ENCODE measurements at places on chromosomes 5 and 9. TPM values are rescaled to one million over a fixed set of nuclear protein-coding genes. Genes with fewer than 3 reads are reported as not detected.

DNA sequence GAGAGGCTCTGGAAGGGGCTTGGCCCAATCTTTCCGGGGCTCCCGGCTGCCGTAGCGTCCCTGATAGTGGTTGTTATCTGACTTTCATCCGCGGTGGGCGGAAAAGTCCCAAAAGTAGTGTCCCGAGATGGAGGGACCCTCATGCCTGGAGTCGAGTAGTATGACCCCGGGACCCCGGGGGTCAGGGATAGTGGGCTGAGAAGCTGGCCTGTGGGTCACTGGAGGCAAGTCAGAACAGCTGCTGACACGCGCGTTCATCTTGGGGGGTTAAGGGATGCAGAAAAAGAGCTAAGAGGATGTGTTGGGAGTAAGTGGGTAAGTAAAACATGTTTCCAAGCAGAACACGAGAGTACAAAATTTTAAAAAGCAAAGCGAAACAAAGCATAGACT, 123.4 kb downstream of the TMEM161B start:
- DNase-seq: peak; percentile 1
- H3K36me3 ChIP-seq: no peaks in the 10 kb centered on the region
- H3K4me3 ChIP-seq: peak overlapping the region; percentile 46
- H3K27me3 ChIP-seq: peaks cover 14% of the 10 kb centered on the region

DNA sequence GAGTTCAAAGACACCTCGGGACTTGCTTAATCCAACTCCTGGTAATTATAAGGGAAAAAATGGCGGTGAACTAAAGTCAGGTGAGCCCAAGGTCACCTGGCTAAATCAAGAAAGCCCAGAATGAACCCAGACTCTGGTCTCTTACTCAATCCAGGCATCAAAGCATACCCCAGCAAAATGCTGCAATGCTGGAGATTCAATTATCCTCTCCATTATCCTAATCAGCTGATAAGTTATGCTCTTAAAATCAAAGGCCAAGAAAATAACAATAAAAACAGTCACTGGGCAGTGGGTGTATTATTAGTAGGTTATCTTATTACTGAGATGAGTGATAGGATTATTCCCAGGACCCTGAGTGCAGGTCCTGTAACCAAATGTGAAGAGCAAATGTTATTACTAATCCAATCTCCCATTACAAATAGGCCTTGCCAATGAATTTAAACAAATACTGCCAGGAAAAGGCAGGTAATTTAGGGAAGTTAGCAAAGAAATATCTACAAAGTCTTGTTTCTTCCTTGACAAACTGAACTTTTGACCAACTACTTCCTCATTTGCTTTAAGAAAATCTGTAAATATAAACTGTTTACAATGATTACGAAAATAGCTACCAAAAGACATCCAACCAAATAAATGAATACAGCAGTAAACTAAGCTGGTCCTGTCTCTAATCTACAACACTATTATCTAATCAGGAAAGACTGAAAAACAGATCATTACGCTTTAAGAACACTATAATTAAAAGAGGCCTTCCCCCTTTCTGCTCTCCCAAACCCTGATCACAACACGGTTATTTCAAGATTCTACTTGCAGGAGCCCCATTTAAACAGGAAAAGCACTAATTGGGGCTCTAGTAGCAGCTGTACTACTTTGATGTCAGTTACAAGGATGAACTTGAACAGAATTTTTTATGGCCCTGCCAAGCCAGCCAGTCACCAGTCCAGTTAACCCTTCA, 103.2 kb downstream of the MED27 start:
- peaks cover 10% of the 10 kb centered on the region for H3K4me1 ChIP-seq
- DNase-seq: no peak
- H3K27me3 ChIP-seq: no peaks in the 10 kb centered on the region
- H3K36me3 ChIP-seq: peaks cover 4% of the 10 kb centered on the region
- no peak overlapping the region for H3K4me3 ChIP-seq

- H3K27ac ChIP-seq: no peak overlapping the region
- no peaks in the 10 kb centered on the region for H3K36me3 ChIP-seq
- no peaks in the 10 kb centered on the region for H3K4me1 ChIP-seq
- H3K4me3 ChIP-seq: no peak overlapping the region
Measured at GRCh38 chr5:5061836-5062235, 78.3 kb upstream of the ADAMTS16 start.

GRCh38 chr9:103811462-103811861, 282.6 kb upstream of the SMC2 start:
- no peak overlapping the region for H3K4me3 ChIP-seq
- H3K27me3 ChIP-seq: peaks cover 3% of the 10 kb centered on the region
- no peak for DNase-seq
- H3K4me1 ChIP-seq: no peaks in the 10 kb centered on the region
- H3K27ac ChIP-seq: no peak overlapping the region
- H3K36me3 ChIP-seq: no peaks in the 10 kb centered on the region

GRCh38 chr9:70438341-70438928, 24.0 kb upstream of the KLF9 start:
- peaks cover under 1% of the 10 kb centered on the region for H3K27me3 ChIP-seq
- peaks cover 4% of the 10 kb centered on the region for H3K36me3 ChIP-seq
- H3K4me1 ChIP-seq: peaks cover 5% of the 10 kb centered on the region
- no peak overlapping the region for H3K27ac ChIP-seq
- no peak overlapping the region for H3K4me3 ChIP-seq
- DNase-seq: no peak

- peaks cover 97% of the 10 kb centered on the region for H3K4me1 ChIP-seq
- no peaks in the 10 kb centered on the region for H3K36me3 ChIP-seq
- DNase-seq: peak; percentile 67
- peaks cover 36% of the 10 kb centered on the region for H3K27me3 ChIP-seq
- H3K4me3 ChIP-seq: peak overlapping the region; percentile 67
- peak overlapping the region; percentile 99 for H3K27ac ChIP-seq
Measured at GRCh38 chr9:33161011-33161588, 6.0 kb downstream of the B4GALT1 start.

DNA sequence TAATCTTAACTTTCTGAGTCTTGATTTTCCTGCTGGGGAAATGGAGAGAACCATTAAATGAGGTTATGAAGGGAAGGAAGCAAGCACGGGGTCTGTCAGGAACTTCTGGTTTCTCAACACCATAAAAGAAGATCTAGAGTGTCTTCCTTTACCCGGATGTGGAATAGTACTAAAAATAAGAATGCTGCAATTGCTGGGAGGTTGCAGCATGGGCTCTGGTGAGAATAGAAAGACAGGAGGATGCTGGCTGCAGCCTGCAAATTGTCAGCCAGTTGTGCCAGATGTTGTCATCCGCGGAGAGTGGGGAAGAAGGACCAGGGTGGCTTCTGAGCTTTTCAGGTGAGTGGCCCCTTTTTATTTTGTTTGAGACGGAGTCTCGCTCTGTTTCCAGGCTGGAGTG, 69.3 kb upstream of the STC2 start:
- H3K4me1 ChIP-seq: no peaks in the 10 kb centered on the region
- H3K27me3 ChIP-seq: peaks cover 4% of the 10 kb centered on the region
- H3K4me3 ChIP-seq: no peak overlapping the region
- no peak for DNase-seq

The HEMGN gene
- polyA plus RNA-seq: 0.77 TPM

The SARDH gene
- 0.08 TPM for polyA plus RNA-seq

DNA sequence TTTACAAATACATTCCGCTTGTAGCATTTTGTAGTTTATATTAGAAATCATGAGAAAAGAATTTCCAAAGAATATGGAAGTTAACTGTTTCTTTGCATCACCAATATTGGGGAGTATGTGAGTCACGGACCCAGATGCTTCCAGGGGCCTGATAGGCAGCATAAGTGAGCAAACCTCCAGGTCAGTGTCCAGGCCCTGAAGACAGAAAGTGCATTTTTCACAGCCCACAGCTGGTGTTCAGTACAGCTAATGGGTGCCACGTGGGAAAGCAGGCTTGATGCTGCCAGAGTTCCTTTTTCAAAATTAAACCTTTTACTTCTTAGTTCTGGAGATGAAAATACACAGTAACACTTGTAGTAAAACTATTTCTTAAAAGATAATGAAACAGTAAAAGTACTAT, 454.4 kb upstream of the ACTBL2 start:
- H3K4me3 ChIP-seq: no peak overlapping the region
- no peak overlapping the region for H3K27ac ChIP-seq
- H3K4me1 ChIP-seq: peaks cover 19% of the 10 kb centered on the region
- H3K27me3 ChIP-seq: peaks cover 2% of the 10 kb centered on the region
- no peak for DNase-seq
- no peaks in the 10 kb centered on the region for H3K36me3 ChIP-seq

- no peaks in the 10 kb centered on the region for H3K4me1 ChIP-seq
- no peaks in the 10 kb centered on the region for H3K36me3 ChIP-seq
- H3K4me3 ChIP-seq: no peak overlapping the region
- no peak for DNase-seq
- no peak overlapping the region for H3K27ac ChIP-seq
Measured at GRCh38 chr5:15547261-15547839, 47.4 kb downstream of the FBXL7 start.

DNA sequence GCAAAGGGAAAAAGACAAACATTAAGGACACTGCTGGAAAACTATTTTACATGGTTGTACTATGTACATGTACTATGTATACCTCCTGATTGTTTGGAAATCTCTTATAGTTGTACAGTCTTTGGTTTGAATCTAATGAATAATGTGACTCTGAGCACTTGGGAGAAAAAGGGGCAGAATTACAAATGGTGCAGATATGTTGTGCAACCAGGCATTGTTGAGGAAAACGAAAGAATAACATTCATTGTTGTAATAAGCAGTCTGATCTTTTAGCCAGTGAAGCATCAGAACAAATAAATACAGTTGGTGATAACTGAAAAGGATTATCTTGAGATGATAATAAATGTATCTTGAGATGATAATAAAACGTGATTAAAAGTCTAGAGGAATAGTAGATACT, 87.2 kb downstream of the CSNK1G3 start:
- no peak overlapping the region for H3K27ac ChIP-seq
- H3K4me3 ChIP-seq: no peak overlapping the region
- no peaks in the 10 kb centered on the region for H3K4me1 ChIP-seq
- H3K36me3 ChIP-seq: peaks cover 22% of the 10 kb centered on the region

The PFN3 gene
- polyA plus RNA-seq: not detected

The ZFAND5 gene
- 53.7 TPM for polyA plus RNA-seq

GRCh38 chr5:148949841-148950470, 112.9 kb downstream of the SH3TC2 start:
- H3K4me3 ChIP-seq: no peak overlapping the region
- H3K4me1 ChIP-seq: no peaks in the 10 kb centered on the region
- peak overlapping the region; percentile 20 for H3K27ac ChIP-seq

The ARHGEF37 gene
- 0.47 TPM for polyA plus RNA-seq

DNA sequence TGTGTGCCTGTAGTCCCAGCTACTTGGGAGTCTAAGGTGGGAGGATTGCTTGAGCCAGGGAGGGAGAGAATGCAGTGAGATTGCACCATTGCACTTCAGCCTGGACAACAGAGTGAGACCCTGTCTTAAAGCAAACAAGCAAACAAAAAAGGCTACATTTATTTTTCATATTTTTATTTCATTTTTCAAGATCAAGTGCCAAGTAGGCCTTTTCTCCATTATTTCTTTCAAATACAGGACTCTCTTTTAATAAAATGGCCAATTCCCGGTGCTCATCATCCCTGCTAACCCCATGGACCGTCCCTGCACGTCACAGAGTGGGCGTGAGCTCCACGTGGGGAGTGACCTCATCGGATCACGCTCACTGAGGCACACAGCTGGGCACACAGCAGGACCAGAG, 9.3 kb upstream of the GBGT1 start:
- no peak overlapping the region for H3K4me3 ChIP-seq
- H3K27me3 ChIP-seq: peaks cover 5% of the 10 kb centered on the region
- DNase-seq: no peak
- H3K36me3 ChIP-seq: no peaks in the 10 kb centered on the region
- no peaks in the 10 kb centered on the region for H3K4me1 ChIP-seq
- H3K27ac ChIP-seq: no peak overlapping the region

GRCh38 chr9:93085676-93086075, 10.3 kb upstream of the CARD19 start:
- H3K4me3 ChIP-seq: no peak overlapping the region
- H3K36me3 ChIP-seq: no peaks in the 10 kb centered on the region
- peaks cover 12% of the 10 kb centered on the region for H3K4me1 ChIP-seq
- no peak for DNase-seq
- H3K27ac ChIP-seq: no peak overlapping the region
- H3K27me3 ChIP-seq: peaks cover 14% of the 10 kb centered on the region

The IRGM gene
- polyA plus RNA-seq: 4.0 TPM

- peaks cover 17% of the 10 kb centered on the region for H3K27me3 ChIP-seq
- H3K27ac ChIP-seq: no peak overlapping the region
- no peaks in the 10 kb centered on the region for H3K36me3 ChIP-seq
- no peak for DNase-seq
- H3K4me3 ChIP-seq: no peak overlapping the region
- H3K4me1 ChIP-seq: peaks cover 2% of the 10 kb centered on the region
Measured at GRCh38 chr5:138605254-138605972, 30.2 kb upstream of the HSPA9 start.

GRCh38 chr9:101317735-101318134, 67.1 kb downstream of the BAAT start:
- peaks cover 11% of the 10 kb centered on the region for H3K27me3 ChIP-seq
- no peak for DNase-seq
- no peaks in the 10 kb centered on the region for H3K4me1 ChIP-seq
- no peak overlapping the region for H3K27ac ChIP-seq

DNA sequence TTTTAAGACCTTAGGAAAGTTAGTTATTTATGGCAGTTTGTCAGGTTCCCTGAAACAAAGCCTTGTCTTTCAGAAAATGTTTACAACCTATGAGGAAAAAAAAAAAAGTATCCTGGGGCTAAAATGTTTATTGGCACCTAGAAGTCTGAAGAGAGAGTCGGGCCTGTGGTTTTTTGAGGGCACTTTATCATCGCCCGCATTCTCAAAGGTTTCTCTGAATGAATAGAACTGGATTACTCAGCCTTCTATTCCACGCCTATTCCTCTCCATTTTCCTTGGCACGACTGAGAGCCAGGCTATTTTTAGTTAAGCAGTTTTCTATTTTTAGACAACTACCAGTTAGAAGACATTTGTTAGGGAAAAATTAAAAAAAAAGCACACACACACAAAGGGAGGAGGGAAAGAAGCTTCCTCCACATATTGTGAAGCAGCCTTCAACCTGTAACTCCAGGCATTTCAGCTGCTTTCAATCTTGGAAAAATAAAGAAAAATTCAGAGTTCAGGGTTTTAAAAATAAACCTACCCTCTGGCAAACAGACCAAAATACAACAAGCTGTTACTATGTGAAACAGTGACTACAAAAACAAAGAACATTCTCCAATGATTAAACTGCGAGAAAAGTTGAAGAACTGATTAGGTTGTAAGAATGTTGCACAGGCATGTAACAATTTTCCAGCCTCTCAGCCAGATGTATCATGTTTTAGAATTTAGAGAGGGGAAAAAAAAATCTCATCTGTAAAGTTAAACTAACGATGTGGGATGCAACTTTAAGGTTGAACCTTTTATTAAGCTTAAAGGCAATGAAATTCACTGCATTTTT, 97.0 kb downstream of the MEF2C start:
- peak overlapping the region; percentile 69 for H3K4me3 ChIP-seq
- H3K27ac ChIP-seq: peak overlapping the region; percentile 23
- peaks cover 17% of the 10 kb centered on the region for H3K4me1 ChIP-seq

GRCh38 chr5:157502143-157502647, 42.2 kb downstream of the NIPAL4 start:
- no peaks in the 10 kb centered on the region for H3K36me3 ChIP-seq
- DNase-seq: peak; percentile 3
- no peak overlapping the region for H3K4me3 ChIP-seq
- no peak overlapping the region for H3K27ac ChIP-seq
- no peaks in the 10 kb centered on the region for H3K27me3 ChIP-seq

The STK32A gene
- polyA plus RNA-seq: not detected

GRCh38 chr9:4375424-4376200, 75.7 kb upstream of the GLIS3 start:
- H3K4me3 ChIP-seq: no peak overlapping the region
- H3K4me1 ChIP-seq: no peaks in the 10 kb centered on the region
- DNase-seq: no peak
- H3K36me3 ChIP-seq: no peaks in the 10 kb centered on the region
- no peaks in the 10 kb centered on the region for H3K27me3 ChIP-seq
- no peak overlapping the region for H3K27ac ChIP-seq

All from immature natural killer cell (primary cell).